HuH-7.5 (cell line): ENCODE measurements at places on chromosomes 2 and 18.

DNA sequence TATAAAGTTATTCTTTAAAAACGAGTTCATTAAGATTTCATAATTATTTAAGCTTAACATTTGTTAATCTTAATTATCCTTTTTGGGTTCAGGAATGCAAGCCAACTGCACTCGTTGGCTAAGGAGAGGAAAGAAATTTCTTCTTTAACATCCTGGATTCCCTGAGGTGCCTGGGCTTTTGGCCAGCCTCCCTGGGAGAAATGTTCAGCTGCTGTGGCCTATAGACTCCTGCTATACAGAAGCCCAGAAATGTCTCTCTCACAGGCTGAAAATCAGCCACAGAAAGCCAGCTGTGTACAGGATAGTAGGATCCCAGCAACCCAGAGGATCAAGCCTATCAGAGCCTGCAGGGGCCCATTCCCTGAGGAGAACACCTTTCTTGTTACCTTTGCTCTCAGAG, 430.3 kb downstream of the XIRP2 start:
- no peak for DNase-seq

GRCh38 chr2:23563673-23564614, 179.0 kb downstream of the KLHL29 start:
- DNase-seq, result no peak

GRCh38 chr2:182393270-182393760, 33.5 kb downstream of the PDE1A start:
- DNase-seq, result no peak

DNA sequence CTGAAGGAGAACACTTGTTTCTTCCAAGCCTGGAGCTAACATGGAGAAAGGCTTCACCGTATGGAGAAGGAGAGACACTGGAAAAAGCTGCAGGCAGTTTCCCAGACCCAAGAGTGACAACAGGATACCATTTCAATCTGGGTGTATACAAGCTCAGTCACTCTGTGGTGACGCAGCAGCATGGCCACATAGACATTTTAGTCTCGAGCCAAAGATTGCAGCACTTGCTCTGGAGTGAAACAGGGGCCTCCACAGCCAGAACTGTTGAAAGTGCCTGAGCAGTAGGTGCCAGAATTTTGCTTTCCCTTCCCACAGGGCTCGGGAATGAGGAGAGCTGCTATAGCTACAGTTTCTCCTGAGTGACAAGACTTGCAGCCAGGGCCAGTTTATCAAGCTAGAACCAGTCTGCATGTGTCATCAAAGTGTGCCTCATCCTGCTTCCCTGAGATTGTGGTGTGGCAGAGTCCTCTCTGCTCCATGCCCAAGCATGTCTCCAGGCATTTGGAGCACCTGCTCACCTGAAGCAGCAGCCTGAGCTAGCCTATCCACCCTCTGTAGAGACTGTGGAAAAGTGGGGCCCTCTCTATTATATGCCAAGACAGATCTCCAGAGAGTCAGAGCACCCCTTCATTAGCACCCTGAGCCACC, 234.6 kb upstream of the CDH19 start:
- DNase-seq, result no peak

DNA sequence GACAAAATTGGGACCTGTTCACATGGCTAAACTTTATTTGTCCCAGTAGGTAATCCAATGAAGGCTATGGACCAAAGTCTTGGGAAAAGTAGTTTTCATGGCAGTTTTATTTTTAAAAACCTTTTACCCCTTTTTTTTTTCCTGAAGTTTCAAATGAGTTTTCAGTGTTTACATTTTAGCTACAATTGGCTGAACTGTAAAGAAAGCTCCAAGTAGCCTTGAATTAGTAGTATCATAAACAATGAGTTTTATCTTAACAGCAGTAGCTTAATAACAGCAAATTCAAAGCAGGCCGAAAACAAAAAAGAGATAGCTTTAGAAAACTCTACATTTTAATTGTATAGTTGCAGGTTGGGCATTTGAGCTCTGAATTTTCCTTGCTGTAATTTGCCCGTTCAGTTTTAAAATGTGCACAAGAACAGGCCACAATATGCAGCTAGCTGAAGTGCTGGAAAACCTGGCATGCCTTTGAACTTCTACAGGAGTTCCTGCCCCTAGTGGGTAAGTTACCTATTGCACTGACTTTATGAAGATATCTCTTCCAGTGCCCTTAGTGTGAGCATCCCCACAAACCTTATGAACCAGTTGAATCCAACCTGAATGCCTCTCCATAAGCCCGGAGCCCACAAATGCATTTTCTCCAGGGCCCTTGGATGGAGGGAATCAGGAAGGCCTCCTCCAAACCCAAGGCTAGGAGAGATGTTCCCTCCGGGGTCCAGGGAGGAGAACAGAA, 106.7 kb downstream of the XRCC5 start:
- no peak for DNase-seq
